ENCODE measurements at places on chromosomes 7 and 10.

DNA sequence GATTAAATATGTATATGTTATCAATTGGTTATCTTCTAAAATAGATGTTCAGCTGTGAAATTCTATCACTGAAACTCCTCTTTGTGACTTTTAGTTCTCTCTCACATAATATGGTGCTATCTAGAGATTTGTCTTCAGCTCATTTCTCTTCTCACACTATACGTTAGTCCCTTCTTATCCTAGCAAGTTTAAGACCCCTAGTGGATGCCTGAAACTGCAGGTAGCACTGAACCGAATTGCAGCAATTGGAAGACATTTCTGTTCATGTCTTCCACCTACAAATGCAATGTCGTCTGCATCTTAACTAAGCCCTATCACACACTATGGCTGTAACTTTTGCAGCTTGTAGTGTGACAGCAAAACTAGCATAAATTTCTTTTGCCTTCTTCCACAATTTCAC lies 442.7 kb upstream of the POM121L12 start:
- DNase-seq: no peak

DNA sequence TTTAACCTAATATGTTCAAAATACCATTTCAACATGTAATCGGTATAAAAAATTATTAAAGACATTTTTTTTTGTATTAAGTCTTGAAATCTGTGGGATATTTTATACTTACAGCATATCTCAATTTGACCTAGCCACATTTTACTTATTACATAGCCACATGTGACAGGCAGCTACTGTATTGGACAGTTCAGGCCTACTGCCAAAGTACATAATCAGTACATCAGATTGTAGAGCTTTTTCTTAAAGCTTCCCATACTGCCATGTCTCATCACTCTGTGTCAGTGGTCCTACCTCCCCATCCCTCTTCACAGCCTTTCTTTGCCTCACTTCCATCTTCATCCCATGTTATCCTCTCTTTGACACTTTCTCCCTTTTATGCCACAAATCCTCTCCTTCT lies 43.0 kb downstream of the LOXL4 start:
- no peak for DNase-seq

DNA sequence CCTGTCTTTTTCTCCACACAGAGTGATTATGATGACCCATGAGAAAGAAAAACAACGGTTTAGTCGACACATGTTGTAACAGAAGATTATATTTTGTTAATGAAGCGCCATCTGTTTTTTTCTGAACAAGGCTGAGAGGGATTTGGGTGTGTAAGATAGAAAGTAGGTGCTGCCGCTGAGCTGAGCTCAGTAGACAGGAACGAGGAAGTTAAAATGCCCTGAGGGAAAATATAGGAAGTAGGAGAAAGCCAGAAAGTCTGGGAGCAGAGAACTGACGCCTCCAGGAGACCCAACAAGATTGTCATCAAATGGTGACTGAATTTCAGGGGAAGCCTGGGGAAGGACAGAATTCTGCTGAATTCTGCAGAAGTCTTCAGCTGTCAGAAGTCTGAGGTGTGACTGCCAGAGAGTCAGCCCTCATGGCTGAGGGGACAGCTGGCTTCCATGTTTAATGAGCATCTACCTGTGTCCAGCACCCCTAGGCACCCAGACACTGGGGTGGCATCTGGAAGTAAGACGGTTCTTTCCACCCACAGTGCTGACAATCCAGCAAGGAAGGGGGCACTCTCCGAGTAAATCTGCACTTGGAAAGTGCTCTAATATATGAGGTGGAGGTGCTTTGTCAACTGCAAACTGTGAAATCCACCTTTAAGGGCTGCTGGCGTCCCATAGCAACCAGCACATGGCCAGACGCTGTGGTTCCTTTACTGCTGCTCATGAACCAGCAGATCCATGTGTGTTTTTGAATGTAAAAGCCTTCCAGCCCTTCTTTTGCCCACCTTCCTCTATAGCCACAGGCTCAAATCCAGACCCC lies 12.5 kb upstream of the TSPAN15 start:
- no peak for DNase-seq

GRCh38 chr10:103501186-103501585 lies 7.7 kb downstream of the NEURL1 start:
- no peak for DNase-seq

DNA sequence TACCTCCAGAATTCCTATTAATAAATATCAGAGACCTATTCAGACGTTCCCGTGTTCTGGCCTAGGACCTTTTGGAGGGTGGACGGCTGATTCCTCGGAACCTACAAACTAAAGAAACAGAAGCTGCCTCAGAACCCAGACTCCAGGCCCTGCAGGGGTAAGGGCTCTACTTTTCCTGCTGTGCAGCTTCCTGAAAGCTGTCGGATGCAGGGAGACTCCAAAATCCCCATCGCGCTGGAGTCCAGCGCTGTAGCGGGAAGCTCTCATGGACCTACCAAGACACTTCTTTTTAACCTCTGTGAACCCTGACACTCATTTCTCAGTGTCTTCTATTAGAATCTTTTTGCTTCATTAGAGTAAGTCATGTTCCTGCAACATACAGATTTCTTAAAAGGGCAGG lies 244.5 kb upstream of the PITRM1 start:
- DNase-seq: no peak

DNA sequence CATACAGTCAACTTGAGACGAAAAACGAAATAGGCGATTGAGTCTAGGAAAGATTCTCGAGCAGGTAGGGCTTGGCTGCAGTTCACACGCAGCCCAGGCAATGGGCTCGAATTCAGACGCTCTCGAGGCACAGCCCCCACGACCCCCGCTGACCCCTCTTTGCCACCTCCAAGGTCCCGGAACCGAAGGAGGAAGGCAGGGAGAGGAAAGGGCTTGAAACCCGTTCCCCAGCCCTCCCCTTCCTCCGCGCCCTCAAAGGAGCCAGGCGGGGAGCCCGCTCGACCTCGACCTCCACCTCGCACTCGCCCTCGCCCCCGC lies 441 bp downstream of the CCDC186 start:
- DNase-seq: no peak

GRCh38 chr10:79038841-79039201 lies 29.9 kb upstream of the ZMIZ1 start:
- no peak for DNase-seq

DNA sequence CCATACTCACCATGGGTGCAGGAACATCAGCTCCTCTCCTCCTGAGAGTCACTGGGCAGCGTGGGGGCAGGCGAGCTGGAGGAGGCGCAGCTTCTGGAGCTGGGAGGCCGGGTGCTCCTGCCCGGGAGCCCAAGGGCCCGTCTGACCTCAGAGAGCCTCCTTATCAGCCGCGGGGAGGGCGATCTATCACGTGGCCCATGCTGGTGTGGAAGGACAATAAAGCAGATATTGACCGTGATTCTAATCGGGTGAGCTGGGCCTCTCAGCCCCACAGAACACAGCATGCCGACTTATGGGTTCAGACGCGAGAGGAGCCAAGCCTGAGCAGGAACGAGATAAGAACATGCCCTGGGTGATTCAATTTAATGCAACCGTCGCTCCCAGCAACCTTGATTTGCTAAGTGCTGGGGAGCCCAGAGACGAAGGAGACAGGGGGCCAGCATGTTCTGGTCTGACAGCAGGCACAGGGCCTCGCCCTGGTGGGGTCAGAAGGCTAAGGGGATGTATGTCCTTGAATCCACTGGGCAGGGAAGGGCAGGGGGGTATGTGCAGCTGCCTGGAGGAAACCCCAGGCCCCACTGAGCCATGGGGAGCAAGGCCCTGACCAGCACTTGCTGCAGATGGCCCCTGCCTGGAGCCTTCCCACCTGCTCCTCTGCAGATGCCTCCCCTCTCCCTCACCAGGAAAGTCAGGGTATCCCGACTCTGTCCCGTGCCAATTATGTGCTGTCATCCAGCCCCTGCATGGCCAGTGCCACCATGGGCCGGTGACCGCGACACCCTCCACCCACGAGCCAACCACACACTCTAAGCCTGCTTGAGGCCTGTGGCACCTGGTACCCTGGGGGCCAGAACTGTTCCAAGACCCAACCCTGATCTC lies 95.3 kb upstream of the RET start:
- no peak for DNase-seq

- no peak for DNase-seq
Measured at GRCh38 chr7:27116031-27116961, 13.8 kb upstream of the HOXA2 start.

GRCh38 chr10:96390460-96390864 lies 31.7 kb upstream of the OPALIN start:
- DNase-seq: no peak

- DNase-seq: no peak
Measured at GRCh38 chr10:61633665-61634064, 29.1 kb upstream of the CABCOCO1 start.

GRCh38 chr7:85719981-85720953 lies 533.4 kb upstream of the SEMA3D start:
- no peak for DNase-seq

- DNase-seq: no peak
Measured at GRCh38 chr10:21173802-21174714, 276.9 kb upstream of the NEBL start.

DNA sequence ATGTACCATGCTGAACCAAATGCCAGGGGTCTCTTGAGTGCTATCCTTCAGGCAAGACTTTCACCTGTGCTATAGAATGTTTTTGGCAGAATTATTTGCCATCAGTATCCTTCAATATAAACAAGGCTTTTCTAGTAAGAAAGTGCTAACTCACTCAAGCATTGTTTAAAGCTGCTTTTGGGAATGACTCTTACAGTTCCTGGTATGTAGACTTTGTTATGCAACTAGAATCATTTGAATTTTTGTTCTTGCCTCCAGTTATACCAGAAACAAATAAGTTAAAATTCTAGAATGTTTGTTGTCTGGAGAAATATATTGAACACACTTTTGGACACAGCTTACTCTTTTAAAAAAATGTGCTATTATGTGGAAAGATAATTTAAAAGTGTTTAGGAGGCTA lies 39.5 kb upstream of the RTKN2 start:
- no peak for DNase-seq

GRCh38 chr10:64040781-64041180 lies 519.6 kb downstream of the REEP3 start:
- no peak for DNase-seq

- DNase-seq: no peak
Measured at GRCh38 chr10:70651661-70652060, 20.6 kb upstream of the ADAMTS14 start.

DNA sequence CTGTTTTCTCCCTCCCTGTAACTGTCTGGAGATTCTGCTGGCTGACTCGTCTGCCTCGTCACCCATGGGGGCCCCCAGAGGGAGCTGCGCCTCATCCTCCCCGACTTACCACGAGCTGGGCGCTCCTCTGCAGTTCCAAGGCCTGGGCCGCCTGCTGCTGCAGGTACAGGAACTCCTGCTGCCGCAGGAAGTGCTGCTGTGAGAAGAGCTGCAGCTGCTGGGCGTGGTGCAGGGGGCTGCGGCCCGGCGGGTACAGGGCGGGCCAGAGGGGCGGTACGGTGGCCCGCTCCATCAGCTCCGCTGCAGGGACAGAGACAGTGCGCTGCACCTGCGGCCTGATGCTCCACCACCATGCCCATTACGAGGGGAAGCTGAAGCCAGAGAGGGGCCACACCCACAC lies 47.7 kb downstream of the TNRC18 start:
- DNase-seq: no peak

DNA sequence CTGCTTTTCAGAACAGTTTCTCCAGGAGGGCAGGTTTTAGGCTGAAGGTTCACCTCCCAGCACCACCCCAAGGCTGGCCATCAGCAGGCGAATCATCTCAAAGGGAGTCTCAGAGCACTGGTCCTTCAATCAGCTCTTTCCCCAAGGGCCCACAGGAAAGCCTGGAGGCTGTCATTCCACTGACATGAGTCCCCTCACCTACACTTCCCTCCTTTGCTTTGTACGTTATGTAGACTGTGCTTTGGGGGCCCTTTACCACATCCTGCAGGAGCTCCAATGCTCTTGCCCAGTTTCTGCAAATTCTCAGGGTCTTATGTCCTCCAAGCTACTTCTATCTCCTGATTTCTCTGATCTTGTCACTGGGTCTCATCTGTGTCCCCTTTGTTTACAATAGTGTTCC lies 15.4 kb downstream of the WDFY4 start:
- no peak for DNase-seq

- DNase-seq: no peak
Measured at GRCh38 chr10:35540296-35541164, 64.6 kb upstream of the GJD4 start.

DNA sequence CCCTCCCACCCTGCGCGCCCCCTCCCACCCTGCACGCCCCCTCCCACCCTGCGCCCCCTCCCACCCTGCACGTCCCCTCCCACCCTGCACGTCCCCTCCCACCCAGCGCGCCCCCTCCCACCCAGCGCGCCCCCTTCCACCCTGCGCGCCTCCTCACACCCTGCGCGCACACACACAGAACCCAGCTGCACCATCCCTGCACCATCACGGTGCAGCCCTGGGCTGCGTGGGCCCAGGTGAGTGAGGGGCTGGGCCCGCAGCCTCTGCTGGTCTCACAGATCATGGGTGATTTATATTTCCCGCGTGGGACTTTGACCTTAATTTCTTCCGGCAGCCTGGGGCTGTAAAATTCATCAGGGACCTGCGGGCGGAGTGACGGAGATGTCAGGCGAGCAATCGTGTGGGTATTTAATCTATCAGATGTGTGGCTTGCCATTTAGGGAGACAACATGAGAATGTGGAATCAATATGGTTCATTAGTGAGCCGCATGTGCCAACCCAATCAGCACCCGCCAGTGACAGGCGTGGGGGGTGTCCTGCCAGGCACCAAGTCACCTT lies 57.7 kb downstream of the C10orf105 start:
- DNase-seq: no peak

GRCh38 chr7:98553666-98554065 lies 63.4 kb upstream of the NPTX2 start:
- no peak for DNase-seq

GRCh38 chr10:123038782-123039631 lies 30.2 kb downstream of the ACADSB start:
- no peak for DNase-seq

DNA sequence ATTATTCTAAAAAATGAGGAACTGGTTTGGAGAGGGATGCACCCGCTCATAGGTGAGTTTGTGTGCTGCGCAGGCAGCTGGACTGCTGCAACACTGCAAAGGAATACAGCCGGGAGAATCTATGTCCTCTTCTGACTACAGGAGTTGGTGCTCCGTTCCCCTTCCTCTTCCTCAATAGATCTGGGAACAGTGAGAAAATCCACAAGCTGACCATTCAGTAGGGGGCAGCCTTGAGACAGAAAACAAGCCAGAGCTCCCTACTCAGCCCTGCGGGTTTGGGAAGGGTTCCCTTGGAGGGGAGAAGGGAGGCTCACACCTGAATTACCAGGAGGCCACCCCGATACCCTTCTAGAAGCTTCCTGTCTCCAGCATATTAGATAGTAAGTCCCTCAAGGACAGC lies 87.3 kb upstream of the FOXI2 start:
- DNase-seq: no peak

DNA sequence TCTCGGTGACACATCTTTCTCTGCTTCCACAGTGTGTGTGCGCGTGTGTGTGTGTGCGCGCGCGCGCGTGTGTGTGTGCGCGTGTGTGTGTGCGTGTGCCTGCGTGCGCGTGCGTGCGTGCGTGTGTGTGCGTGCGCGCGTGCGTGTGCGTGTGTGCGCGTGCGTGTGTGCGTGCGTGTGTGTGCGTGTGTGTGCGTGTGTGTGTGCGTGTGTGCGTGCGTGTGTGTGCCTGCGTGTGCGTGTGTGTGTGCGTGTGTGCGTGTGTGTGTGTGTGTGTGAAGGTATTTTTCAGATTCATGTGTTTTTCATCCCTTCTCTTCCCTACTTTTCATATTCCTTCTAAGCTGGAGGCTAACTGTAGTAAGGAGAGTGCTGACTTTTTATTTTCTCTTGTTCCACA lies 148.4 kb downstream of the CREB5 start:
- no peak for DNase-seq
